ENCODE measurements at places on chromosomes 5 and 9. TPM values are rescaled to one million over a fixed set of nuclear protein-coding genes. Genes with fewer than 3 reads are reported as not detected.

TLX3 gene
- total RNA-seq = not detected

IL6ST gene
- 312 TPM for total RNA-seq

BNC2 gene
- total RNA-seq = 33.9 TPM

ROPN1L gene
- total RNA-seq = 4.2 TPM

NOXA1 gene
- 2.9 TPM for total RNA-seq

CHSY3 gene
- 3.9 TPM for total RNA-seq

GARIN3 gene
- not detected for total RNA-seq

All from vagina (tissue), 2 donors.